ENCODE measurements at places on chromosomes 5 and 9.

- DNase-seq, result no peak
Measured at GRCh38 chr5:10736808-10737207, 24.2 kb downstream of the DAP start.

DNA sequence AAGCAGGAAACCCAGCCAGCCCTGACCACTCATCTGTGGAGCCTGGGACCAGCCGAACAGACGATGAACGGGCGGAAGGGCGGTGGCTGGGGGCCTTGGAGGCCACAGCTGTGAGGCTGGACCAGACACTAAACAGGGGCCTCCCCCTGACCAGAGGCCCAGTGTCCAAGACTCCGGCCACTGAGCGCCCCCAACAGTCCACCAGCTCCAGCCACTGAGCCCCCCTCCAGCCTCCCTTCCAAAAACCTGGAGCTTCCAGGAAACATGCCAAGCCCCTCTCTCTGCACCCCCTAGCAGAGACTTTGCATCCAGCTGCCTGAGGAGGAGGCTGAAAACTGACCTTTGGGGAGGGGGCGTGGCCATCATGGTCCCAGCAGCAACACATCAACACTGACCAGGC lies 23.2 kb downstream of the CNTFR start:
- no peak for DNase-seq

DNA sequence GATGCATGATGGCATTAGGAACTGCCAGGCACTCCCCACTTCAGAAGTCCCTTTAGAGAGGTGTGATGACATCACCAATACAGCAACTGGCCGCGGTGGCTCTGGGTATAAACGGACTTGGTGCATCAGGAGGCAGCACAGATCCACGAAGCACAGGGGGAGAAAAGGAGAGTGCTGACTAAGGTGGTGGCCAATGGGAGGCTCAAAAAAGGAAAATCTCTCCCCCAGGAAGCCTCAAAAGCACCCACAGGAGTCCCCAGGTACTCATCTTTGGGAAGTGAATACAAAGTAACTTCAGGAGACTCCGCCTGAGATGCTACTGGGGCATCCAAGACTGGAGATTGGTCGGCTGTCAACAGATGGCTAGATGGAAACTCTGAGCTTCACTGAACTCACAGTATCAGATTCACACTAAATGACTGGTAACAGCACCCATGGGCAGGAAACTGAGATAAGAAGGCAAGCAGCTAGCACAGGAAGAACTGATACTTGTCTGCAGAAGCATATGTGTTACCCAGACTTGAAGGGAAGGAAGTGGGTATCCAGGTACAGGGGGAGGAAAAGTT lies 7.6 kb downstream of the TTC39B start:
- peak; percentile 88 for DNase-seq

- no peak for DNase-seq
Measured at GRCh38 chr5:131316822-131317221, 53.0 kb downstream of the CDC42SE2 start.

DNA sequence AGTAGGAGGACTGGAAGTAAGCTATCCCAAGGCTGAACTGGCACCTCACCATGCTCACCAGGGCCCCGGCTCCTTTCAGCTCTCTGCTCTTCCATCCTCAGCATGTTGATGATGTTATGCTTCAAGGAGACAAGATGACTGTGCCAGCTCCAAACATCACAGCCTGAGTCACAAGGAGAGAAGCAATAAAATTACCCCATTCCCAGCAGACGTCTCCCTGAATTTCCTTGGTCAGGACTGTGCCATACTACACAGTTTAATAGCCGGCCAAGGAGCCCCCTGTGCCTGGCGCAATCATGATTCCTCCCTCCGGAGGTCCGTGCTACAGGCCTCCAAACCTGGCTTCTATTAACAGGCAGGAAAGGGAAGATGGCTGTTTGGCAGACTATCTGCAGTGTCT lies 51.2 kb upstream of the ROR2 start:
- DNase-seq, result no peak
